ENCODE measurements at places on chromosomes 16 and 17. TPM values are rescaled to one million over a fixed set of nuclear protein-coding genes. Genes with fewer than 3 reads are reported as not detected.

FBXL16 gene
- total RNA-seq: 0.18 TPM

KIAA0513 gene
- 6.0 TPM for total RNA-seq

GLP2R gene
- total RNA-seq: 1.5 TPM

AIPL1 gene
- total RNA-seq: not detected

SMURF2 gene
- 41.2 TPM for total RNA-seq

FXR2 gene
- 44.5 TPM for total RNA-seq

RPS15A gene
- total RNA-seq: 1,782 TPM

TMEM170A gene
- total RNA-seq: 37.1 TPM

TBX6 gene
- 2.7 TPM for total RNA-seq
